ENCODE measurements at places on chromosomes 12 and 14. TPM values are rescaled to one million over a fixed set of nuclear protein-coding genes. Genes with fewer than 3 reads are reported as not detected.

Gene MUCL1
- not detected for total RNA-seq

- DNase-seq, result no peak
- H3K36me3 ChIP-seq, result no peaks in the 10 kb centered on the region
- H3K4me3 ChIP-seq, result no peak overlapping the region
- no peaks in the 10 kb centered on the region for H3K4me1 ChIP-seq
Observed at GRCh38 chr12:93944911-93945310, 203.5 kb upstream of the PLXNC1 start.

DNA sequence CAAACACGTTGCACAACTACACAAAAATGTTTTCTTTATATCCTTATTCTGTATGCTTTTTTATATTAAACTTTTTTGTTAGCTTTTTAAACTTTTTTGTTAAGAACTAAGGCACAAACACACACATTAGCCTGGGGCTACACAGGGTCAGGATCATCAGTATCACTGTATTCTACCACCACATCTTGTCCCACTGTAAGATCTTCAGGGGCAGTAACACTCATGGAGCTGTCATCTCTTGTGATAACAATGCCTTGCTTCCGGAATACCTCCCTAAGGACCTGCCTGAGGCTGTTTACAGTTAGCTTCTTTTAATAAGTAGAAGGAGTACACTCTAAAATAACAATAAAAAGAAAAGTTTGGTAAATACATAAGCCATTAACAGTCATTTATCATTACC, 42.2 kb downstream of the PLEKHA5 start:
- no peaks in the 10 kb centered on the region for H3K36me3 ChIP-seq
- no peak overlapping the region for H3K27ac ChIP-seq
- H3K27me3 ChIP-seq, result no peaks in the 10 kb centered on the region
- DNase-seq, result no peak
- H3K4me1 ChIP-seq, result peaks cover 30% of the 10 kb centered on the region
- no peak overlapping the region for H3K4me3 ChIP-seq

- DNase-seq, result no peak
- H3K36me3 ChIP-seq, result no peaks in the 10 kb centered on the region
- H3K27me3 ChIP-seq, result no peaks in the 10 kb centered on the region
Observed at GRCh38 chr12:76006028-76006925, 25.3 kb downstream of the PHLDA1 start.

GRCh38 chr14:96047101-96047500, 7.9 kb downstream of the C14orf132 start:
- no peak overlapping the region for H3K4me3 ChIP-seq
- H3K27ac ChIP-seq, result no peak overlapping the region

DNA sequence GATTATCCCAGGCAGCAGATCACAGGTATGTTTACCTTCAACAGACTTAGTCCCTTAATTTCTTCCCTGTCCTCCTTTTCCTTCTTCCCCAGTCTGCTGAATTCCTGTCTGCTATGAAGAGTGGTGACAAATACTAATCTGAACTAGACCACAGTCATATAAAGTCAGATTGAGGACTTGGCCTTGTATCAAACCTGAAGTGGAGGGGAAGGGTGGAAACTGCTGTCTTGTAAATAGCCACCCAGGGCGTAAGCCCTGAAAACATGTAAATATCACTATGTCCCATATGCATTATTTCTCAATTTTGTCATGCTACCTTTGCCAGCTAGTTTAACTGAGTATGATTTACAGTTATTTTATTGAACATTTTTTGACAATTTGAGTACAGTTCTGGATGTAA, 368.0 kb downstream of the CCDC91 start:
- no peak overlapping the region for H3K27ac ChIP-seq
- DNase-seq, result no peak
- H3K27me3 ChIP-seq, result no peaks in the 10 kb centered on the region
- peaks cover 38% of the 10 kb centered on the region for H3K4me1 ChIP-seq
- no peaks in the 10 kb centered on the region for H3K36me3 ChIP-seq

Gene VWF
- total RNA-seq, result 324 TPM

Gene INSM2
- total RNA-seq, result not detected

DNA sequence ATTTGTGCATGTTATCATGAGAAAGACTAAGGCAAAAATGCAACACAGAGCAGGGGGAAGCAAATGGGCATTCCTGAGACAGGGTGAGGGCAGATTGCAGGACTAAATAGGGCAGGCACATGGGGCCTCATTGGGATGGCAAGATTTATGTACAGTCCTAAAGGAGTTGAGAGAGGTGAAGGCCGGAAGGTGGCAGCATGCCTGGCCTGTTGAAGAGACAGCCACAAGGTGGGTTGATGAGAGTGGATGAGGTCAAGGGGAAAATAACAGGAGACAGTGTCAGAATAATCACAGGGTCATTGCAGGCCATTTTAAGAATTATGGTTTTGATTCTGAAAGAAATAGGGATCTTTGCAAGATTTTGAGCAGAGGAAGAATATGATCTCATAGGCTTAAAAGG, 21.0 kb downstream of the PAH start:
- no peaks in the 10 kb centered on the region for H3K4me1 ChIP-seq
- DNase-seq, result no peak
- no peaks in the 10 kb centered on the region for H3K36me3 ChIP-seq
- H3K4me3 ChIP-seq, result no peak overlapping the region
